ENCODE measurements at places on chromosomes 4 and X.

- no peak for DNase-seq
These were observed 80.4 kb downstream of the LDB2 start for GRCh38 chr4:16818005-16818404.

DNA sequence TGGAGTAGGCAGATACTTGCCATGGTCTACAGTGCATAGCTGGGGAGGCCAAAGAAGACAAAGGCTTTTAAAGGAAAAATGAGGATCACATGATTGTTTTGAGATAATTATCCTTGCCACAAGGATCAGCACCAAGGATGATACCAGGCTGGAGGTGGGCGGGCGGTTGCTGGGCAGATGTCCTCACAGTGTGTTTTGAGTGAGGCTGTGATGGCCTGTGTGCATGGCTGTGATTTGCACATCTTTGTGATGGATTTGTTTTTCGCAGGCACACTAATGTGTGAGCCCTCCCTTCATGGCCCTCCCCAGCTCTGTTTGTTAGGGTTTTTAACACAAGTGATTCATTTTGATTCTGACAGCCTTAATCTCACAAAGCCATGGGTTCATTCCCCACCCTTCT is 46.8 kb downstream of the RGS12 start:
- DNase-seq, result no peak

GRCh38 chr4:181509073-181509472 is 734.1 kb upstream of the TENM3 start:
- DNase-seq, result no peak

DNA sequence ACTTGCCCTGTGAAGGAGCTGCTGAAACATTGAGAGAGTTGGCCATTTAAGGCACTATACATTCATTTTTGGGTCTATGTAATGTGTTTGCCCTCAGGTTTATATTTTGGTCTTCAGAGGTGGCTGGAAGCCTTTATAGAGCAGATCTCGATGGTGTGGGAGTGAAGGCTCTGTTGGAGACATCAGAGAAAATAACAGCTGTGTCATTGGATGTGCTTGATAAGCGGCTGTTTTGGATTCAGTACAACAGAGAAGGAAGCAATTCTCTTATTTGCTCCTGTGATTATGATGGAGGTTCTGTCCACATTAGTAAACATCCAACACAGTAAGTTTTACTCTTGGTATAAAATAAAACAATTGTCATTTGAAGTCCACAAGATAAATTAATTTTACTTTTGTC is 31.1 kb downstream of the EGF start:
- no peak for DNase-seq

DNA sequence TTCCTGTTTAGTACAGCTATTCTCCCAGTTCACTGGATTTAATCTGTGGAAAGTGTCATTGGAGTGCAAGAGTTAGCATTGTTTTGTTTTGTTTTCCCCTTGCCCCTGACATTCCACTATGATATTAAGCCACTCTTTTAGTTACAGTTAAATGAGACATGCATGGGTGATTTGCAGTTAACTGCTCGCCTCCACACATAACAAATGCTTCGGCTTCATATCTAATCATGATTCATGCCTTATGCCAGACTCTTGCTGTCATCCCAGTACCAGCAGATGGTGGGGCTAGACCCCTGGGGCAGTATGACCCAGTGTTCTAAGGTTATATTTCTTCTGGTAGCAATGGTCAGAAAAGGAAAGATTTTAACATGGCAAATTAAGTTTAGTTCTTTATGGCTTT is 80.1 kb downstream of the RAP1GDS1 start:
- no peak for DNase-seq

GRCh38 chrX:15299941-15300851 is 15.2 kb downstream of the ASB11 start:
- no peak for DNase-seq

GRCh38 chr4:113116414-113117357 is 67.2 kb downstream of the ANK2 start:
- no peak for DNase-seq

DNA sequence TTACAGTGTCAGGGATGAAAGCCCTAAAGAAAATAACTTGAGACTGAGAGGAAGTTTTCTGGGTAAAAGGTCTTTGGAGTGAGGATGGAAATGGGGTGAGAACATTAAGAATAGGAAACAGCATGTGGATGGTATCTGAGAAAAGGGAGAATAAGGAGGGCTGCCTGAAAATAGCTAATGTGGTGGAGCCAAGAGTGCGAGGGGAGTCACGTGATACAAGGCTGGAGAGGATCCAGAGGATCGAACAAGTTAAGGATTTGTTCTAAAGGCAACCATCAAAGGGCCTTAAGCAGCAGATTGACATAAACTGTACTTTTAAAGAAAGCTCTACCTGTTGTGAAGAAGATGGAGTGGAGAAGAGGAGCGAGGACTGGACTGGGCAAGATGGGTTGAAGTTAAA is 347.4 kb upstream of the AGA start:
- no peak for DNase-seq

- DNase-seq, result no peak
These were observed 369.7 kb upstream of the TRAM1L1 start for GRCh38 chr4:117455088-117455487.

GRCh38 chr4:154354883-154355282 is 136.7 kb downstream of the DCHS2 start:
- DNase-seq, result no peak

DNA sequence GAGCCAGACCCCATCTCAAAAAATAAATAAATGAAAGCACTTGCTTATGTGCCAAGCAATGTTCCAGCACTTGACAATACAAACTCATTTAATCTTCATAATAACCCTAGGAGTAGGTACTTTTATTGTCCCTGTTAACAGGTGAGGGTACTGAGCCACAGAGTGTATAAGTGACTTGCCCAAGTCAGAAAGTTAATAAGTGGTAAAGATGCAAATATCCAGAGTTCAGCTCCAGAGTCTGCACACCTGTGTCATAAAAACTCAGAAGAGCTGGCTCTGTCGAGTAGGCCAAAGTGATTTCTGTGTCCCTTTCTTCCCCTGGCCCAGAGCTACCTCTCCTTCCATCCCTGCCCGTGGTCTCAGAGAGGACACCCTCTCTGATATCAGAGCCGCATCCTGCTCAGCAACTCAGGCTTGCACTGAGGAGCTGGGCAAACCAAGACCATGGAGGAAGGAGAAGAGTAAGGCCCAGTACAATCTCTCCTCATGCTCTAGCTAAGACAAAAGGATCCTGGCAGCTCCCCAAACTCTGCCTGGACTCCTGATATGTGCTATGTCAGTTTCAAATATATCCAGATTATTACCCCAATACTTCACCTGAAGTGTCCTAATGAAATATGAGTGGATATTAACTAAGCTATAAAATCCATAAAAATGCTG is 136.3 kb downstream of the HS6ST2 start:
- DNase-seq, result no peak

DNA sequence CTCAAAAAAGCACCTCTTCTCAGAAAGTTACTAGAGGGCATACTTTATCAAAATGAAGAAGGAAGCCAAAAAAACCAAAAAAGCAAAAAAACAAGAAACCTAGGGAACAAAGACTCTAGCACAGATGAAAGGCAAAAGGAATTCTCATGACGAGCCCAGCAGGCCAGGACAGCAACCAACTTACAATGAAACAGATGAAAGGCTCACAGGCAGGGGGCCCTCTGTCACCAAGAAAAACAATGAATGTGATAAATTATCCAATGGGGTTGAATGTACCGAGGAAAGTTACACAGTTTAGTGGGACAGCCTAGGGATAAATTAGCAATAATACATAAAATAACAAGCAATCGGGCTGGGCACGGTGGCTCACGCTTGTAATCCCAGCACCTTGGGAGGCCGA is 79.0 kb downstream of the GPR82 start:
- DNase-seq, result no peak

GRCh38 chr4:110475881-110476818 is at the start of gene ENPEP:
Gene ENPEP (plus strand): TSS chr4:110476155. CDS start chr4:110476415, 260 bp downstream.
- no peak for DNase-seq

- DNase-seq, result no peak
These were observed 984.6 kb upstream of the AGA start for GRCh38 chr4:178426871-178427270.

DNA sequence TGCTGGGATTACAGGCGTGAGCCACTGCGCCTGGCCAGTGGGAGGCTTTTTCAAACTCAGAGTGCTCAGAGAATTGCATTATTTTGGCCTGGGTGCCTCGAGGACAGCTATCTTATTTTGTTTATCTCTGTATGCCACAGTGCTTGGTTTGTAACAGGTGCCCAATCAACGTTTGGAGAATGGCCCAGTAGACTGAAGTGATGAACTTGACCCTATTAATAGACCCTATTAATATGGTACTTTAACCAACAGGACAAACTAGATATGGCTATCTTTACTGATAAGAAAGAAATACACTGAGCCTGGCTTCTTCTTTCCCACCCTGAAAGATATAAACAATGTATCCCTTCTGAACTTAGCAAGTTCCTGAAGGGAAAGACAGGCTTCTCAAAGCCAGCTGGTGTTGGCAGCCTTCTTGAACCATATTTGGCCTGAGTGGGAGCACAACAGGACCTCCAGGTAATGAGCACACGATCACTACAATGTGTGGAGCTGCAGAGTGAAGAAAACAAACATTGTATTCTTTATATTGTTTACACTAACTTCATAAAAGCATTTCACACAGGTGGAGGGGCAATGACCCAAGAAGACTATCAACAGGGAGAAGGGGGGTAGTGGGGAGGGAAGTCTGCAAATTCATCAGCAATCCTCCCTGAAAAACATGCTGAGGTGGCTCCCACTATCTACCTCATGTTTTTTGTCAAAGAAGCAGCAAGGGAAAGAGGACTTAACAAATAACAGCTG is 41.7 kb downstream of the PRPS1 start:
- DNase-seq, result no peak

DNA sequence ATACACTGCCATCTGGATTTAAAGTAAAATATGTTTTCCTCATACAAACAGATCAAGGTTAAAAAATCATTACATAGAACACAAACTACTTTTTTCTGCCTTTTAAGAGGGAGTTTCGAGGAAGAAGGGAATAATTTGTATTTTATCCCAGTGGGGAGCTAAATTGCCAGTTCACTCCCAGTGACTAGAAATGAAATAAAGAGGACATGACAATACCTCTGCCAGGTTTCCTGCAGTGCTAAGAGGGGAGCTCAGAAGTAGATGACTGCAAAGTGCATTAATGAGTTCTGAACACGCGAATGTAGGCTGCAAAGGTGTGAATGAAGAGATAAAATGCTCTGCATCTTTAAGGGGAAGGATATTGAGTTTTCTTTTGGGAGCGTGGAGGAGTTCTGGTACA is 69.7 kb downstream of the SRPX start:
- no peak for DNase-seq

DNA sequence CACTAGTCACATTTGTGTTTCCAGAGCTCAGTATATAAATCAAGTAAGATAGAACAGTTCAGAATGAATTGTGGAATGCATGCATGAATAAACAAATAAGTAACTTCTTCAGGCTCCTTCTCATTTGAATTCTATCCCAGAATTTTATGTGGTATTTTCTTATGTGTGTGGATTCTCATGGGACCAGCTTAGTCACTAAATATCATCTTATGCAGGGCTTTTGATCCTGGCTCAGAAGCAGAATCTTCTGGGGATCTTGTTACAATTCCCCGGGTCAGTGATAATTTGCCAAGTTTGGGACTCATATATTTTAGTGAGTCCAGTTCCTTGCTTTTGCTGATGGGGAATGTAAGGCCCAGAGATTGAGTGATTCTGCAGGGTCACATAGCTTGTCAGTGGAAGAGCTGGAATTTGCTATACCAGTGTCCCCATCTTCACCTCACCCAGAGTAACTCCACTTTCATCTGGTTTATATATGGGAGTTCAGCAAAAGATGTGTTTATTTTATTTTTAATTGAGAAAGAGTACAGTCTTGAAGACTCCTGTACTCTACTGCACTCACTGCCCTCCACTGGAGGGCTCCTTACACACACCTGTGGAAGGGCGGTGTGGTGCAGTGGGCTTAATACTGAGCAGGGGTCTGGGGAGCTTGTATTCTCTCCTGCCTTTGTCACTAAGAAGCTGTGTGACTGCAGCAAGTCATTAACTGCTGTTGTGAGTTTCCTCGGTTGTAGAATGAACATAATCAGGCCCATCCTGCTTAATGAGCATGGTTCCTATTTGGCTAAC is 198.2 kb upstream of the CXorf66 start:
- no peak for DNase-seq

- no peak for DNase-seq
These were observed 18.8 kb upstream of the FAM47E start for GRCh38 chr4:76232681-76233080.

- DNase-seq, result no peak
These were observed 213.7 kb upstream of the VCX3A start for GRCh38 chrX:6748595-6748994.

- DNase-seq, result no peak
These were observed 68.4 kb downstream of the SLC10A7 start for GRCh38 chr4:146453181-146453807.

GRCh38 chrX:55342533-55343501 is 78.1 kb upstream of the PAGE3 start:
- DNase-seq, result no peak

DNA sequence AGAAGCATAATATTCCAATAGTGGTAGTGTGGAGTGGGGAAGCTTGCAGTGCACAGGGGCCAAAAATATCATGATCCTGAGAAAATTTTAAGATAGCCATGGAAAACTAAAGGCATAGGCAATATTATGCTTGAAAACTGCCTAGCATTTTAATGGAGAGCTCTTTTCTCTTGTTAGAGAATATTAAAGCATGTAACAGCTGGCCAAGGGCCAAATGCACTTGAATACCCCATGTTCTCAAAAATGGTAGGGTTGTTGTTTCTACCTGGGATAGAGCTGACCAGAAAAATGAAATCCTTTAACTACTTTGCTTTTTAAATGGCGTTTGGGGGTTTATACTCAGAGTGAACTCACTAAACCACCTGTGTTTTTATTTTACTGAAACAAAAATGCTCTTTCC is 739.6 kb upstream of the SLIT2 start:
- DNase-seq, result no peak

DNA sequence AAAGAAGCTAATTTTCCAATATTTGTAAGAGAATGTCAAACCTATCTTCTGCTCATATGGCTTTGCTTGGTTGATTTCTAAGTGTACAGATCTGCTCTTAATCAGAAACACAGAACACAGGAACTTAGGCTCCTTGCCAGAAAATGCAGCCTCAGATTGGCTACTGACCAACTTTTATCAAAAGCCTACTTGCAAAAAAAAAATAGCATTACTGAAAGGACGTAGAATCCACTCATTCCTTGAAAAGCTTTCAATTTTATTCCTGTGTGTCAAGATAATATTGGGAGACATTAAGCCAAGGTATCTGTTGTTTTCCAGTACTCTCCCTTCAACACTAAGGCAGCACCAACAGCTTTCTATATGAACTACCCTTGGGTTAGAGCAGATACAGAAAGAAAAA is 127.6 kb upstream of the INTU start:
- DNase-seq, result no peak

GRCh38 chrX:119755981-119756533 is 2.3 kb upstream of the SOWAHD start:
- no peak for DNase-seq

DNA sequence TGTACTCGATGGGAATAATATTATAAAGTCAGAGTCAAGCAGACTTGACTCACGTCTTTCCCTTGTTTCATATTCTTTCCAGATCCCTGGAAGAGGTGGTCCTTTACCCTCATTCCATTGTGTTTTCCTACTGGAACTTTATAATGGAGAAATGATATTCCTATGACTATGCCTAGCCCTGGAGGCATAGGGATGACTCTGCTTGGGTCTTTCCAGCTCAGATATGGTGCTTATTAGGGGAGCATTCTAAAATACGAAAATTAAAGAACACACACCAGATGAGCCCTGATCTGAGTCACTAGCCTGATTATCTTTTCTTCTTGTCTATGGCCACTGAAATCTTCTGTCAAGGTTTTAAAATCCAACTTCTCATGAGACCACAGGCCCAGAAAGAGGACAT is 231.4 kb downstream of the ANKRD50 start:
- no peak for DNase-seq

GRCh38 chr4:24482871-24483270 is 101.5 kb downstream of the DHX15 start:
- DNase-seq, result no peak

Measured in esophagus squamous epithelium (tissue), 5 donors.